ENCODE measurements at places on chromosomes 12 and 14.
A peak's percentile ranks its signal among the peaks of the same experiment; 100 is the strongest.

- no peak for DNase-seq
These were observed 80.0 kb downstream of the ACTN1 start for GRCh38 chr14:68899033-68899603.

GRCh38 chr14:99928963-99929362, 135.8 kb downstream of the EML1 start:
- no peak for DNase-seq

- no peak for DNase-seq
These were observed 143.9 kb downstream of the SYNE2 start for GRCh38 chr14:63996625-63997220.

DNA sequence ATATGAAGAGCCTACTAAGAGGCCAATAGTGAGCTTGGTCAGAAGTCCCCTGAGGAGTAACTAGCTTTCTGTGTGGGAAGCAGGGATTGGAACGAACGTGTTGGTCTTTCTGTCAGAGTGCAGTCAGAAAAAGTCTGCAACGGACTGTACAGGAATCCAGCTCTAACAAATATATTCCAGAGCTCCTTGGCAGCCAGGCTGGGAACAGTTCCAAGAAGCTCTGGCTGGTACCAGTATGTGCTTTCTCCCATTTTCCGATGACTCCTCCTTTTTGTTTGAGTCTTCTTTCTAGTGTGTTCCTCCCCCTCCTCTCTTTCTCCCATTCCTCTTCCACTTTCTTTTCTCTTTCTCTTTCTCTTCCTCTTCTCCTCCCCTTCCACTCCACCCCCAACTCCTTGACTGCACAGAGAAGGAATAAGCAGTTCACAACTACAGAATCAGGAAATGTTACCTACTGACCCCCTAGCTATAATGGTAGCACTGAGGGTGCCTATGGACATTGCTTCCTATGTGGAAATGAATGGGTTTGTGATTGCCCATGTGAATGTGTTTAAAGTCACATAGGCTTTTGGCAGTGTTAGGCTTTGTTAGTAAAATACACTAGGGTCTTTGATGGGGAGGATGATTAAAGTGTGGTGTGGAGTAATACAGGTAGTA, 59.9 kb downstream of the TTLL5 start:
- no peak for DNase-seq

GRCh38 chr14:94593749-94594431, 12.7 kb downstream of the SERPINA5 start:
- DNase-seq: no peak

DNA sequence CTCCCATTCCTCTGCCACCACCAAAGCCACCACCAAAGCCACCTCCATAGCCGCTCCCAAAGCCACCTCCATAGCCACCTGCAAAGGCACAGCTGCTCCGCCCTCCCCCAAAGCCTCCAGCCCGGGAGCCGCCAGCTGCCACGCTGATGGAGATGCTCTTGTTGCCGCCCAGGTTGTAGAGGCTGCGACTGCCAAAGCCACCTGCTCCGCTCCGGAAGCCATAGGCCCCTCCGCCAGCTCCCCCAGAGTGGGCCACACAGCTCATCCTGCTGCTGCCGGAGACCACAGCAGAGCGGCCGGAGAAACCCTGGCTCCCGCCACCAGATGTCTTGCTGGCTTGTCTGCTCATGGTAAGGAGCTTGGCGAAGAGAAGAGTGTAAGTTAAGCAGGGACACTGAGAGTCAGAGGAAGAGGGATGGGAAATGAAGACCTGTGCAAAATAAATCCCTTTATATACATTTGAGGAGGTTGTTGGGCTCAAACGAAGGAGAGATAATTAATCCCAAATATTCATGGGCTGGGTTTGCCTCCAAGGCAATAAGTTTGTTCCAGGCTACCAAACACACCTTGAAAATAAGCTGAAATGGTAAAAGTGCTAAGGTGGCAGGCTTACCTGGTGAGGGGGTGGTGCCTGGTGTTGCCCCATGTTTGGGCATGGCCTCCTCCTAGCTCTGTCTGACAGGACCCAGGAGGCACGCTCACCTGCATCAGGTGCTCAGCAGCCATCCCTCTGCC, at the start of gene KRT3:
KRT3 (minus strand) TSS at position 424 of the 735 bp plus-strand sequence; CDS start at position 349, 75 bp downstream.
- no peak for DNase-seq

GRCh38 chr12:48934312-48934706, 9.0 kb upstream of the FKBP11 start:
- no peak for DNase-seq

- no peak for DNase-seq
These were observed 24.5 kb downstream of the MBIP start for GRCh38 chr14:36295642-36296627.

- no peak for DNase-seq
These were observed 464.6 kb downstream of the PCNX1 start for GRCh38 chr14:71371711-71372396.

DNA sequence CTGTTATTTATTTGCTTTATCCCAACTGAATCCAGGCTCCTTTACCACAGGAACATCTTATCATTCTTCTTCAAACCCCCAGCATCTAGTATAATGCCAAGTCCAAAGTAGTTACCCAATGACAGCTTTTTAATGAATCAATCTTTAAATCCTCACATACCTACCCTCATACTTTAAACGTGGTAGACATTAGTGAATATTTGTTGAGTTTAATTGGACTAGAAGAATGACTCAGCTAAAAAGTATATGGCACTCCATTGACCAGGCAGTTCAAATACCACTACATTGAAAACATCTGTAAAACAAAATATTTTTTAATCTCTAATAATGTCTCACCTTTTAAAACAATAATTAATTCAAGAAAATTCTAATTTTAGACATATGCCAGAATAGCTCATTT, 98.1 kb downstream of the ZFC3H1 start:
- no peak for DNase-seq

DNA sequence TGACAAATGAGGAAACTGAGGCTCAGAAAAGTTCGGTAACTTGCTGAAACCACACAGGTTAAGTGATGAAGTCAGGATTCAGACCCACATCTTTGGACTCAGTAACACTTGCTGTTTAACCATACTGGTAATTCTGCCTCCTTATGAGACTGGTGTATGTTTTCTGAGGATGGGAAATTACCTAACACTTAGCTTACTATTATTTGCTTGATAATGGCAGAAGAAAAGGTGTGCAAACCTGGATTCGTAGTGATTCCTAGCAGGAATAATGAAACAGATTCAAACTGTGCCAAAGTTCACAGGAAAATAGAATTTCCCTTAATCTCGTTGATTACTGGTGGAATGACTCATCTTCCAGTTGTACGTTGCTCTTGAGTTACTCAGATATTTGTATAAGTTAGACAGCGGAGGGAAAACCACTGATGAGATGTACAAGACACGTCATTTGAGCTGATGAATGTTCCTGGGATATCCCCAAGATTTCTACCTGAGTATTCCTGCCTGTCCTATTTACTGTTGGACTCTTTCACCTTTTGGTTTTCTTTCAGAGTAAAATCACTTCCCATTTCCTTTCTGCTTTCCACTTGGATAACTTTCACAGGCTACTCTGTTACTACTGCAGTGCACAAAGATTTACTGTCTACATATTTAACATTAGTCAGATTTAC, 37.5 kb downstream of the PRORP start:
- no peak for DNase-seq

GRCh38 chr12:2372735-2373134, 319.9 kb downstream of the CACNA1C start:
- no peak for DNase-seq

- DNase-seq: no peak
These were observed 1.9 kb downstream of the BCL7A start for GRCh38 chr12:122023339-122024131.

- no peak for DNase-seq
These were observed 196.1 kb downstream of the SLC15A4 start for GRCh38 chr12:128627659-128628058.

DNA sequence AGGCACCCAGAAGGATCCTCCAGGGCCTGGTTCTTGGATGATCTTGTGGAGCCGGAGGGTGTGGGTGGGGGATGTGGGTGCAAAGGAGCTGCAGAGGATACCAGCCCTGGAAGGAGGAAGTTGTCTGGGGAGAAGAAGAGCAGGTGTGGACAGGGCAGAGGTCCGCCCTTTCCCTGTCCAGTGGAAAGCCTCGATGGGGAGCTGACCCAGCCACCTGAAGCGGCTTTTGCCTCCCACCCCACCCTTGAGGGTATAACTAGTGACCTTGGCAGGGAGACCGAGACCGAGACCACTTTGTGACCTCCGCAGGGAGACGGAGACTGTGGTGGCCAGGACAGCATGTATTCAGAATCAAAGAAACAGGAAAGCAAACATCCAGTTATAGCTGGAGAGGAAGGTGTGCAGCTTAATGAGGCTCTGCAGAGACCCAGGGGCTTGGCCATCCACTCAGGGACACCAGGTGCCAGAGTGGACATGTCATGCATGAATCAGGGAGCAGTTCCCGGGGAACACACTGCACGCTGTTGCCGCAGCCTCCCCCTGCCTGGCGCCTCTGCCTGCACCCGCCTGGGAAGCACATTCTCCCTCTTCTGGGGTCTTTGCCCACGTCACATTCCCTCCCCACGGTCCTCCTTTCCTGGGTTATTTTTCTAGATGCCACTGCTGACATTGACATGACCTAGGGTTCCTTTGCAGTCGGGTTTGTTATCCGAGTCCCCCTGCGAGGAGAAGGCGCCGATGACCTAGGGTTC, 87.7 kb downstream of the ADGRD1 start:
- no peak for DNase-seq

DNA sequence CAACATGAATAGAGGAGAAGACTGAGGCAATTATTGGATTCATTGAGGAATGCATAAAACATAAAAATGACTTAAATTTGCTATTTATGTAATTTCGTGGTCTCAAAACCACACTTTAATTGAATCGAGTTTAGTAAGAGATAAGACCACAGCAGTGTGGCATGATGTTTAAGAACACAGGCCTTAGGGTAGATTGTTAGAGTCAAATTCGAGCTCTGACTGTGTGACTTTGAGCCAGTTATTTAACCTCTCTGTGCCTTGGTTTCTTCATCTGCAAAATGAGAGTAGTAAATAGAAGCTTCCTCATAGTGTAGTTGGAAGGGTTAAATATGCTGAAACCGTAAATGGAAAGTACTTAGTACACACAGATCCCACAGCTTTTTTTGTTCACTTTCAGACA, 9.3 kb upstream of the SSTR1 start:
- no peak for DNase-seq

DNA sequence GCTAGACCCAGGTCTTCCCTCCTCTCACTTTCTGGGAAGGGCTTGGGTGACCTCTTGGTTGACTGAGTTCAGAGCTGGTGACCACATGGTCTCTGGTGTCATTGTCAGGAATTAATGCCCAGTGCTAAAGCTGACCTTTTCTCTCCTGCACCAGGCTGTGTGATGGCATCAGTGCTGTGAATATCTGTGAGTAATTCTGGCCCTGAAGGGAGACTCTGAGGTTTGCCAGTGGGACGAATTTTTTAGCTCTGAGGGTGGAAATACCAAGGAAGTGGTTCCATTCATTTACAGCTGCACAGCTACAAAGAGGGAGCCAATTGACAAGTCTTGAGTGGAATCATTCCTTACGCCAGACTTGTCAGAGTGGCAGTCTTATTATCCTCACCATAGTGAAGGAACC, 6.2 kb upstream of the KRT86 start:
- no peak for DNase-seq

DNA sequence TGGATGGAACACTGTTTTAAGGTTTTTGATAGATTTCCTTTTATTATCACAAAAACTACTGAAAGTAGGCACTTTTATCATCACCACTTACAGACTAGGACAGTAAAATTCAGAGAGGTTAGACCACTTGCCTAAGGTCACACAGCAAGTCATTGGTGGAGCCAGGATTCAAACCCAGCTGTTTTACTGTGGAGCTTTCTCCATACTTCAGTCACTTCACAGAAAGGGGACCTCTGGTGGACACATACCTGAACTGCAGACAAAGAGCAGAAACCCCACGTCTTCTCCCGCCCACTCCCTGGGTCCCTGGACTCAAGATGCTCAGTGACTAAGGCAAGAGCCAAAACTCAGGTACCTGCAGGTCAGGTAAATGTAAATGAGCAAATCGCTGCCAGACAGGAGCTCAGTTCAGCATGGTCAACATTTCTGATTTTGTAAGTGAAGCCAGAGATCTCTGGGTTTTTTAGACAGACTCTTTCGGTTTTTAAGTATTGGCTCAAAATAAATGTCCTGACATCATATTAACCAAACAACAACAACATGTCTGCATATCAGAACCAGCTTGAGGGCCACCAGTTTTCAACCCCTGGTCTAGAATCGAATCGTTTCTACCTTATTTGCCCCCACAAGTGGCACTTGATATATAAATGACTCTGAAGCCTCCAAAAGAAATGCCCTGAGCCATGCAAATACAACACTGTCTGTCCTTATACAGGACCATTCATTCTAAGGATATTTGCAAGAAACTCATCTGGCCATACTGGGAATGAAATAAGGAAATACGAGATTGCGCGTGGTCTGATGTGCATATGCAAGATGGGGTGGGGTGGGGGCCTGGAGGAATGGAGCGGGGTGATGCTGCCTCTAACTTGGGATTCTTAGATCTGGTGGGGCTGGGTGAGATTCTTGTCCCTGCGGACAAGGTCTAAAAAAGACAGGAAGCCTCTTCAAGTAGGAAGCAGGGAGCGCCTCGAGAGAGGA, 110.9 kb downstream of the KSR2 start:
- peak; percentile 17 for DNase-seq

DNA sequence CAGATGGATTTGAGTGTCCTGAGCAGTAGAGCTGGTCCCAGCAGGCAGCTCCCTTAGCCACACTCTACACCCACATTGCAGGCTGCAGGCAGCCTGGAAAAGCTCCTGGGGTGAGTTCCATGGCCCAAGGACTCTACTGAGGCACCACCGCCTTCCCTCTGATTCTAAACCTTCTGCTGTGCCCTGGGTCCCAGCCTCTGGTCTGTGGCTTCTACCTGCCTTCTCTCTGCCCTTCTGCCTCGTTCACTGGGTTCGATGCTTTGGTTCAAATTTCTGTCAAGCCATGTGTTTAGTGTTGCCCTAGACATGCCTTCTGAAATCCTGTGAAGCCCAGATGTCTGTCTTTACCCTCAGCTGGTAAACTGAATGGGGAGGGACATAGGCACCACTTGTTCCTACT, 1.5 kb upstream of the FGF6 start:
- DNase-seq: no peak

GRCh38 chr12:75819512-75819911, 212.1 kb downstream of the PHLDA1 start:
- DNase-seq: no peak

DNA sequence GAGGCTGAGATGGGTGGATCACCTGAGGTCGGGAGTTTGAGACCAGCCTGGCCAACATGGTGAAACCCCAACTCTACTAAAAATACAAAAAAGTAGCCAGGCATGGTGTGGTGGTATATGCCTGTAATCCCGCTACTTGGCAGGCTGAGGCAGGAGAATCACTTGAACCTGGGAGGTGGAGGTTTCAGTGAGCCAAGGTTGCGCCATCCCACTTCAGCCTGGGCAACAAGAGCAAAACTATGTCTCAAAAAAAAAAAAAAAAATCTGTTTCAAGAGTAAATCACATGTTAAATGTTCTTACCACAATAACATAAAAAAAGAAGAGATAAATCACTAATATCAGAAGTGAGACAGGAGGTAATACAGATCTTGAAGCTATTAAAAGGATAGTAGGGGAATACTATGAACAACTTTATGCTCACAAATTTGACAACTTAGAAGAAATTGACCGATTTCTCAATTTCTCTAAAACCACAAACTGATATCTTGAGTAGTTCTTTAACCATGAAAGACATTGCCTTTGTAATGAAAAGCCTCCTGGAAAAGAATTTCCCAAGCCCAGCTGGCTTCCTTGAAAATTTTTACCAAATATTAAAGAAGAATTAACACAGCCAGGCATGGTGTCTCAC, 37.7 kb downstream of the TAOK3 start:
- DNase-seq: no peak

GRCh38 chr12:18207266-18207665, 54.1 kb upstream of the PIK3C2G start:
- no peak for DNase-seq

Measured in central memory CD4-positive, alpha-beta T cell (primary cell).